ENCODE measurements at places on chromosomes 7 and 10. TPM values are rescaled to one million over a fixed set of nuclear protein-coding genes. Genes with fewer than 3 reads are reported as not detected.

AOAH gene
- total RNA-seq = 44.5 TPM

ATG9B gene
- total RNA-seq = 3.4 TPM

LRMDA gene
- total RNA-seq = not detected

DNA sequence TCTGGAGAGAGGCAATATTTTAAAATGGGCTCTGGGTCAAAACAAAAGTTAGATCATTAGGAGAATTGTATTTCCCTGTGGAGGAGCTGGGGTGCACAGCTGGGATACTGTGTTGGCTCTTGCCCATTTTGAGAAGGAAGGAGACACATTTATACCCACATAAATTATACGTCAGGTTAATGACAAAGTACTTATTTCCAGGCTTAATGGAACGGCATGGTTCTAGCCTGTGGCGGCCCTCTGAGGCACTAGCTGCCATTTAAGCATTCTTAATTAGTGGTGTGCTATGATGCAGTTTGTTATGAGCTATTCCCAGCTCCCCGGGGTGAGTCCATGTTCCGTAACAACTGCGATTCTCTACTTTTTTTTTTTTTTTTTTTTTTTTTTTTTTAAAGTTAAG, 193.5 kb downstream of the SEC23IP start:
- H3K4me3 ChIP-seq = no peak overlapping the region
- H3K36me3 ChIP-seq = no peaks in the 10 kb centered on the region
- no peak overlapping the region for H3K27ac ChIP-seq

DNA sequence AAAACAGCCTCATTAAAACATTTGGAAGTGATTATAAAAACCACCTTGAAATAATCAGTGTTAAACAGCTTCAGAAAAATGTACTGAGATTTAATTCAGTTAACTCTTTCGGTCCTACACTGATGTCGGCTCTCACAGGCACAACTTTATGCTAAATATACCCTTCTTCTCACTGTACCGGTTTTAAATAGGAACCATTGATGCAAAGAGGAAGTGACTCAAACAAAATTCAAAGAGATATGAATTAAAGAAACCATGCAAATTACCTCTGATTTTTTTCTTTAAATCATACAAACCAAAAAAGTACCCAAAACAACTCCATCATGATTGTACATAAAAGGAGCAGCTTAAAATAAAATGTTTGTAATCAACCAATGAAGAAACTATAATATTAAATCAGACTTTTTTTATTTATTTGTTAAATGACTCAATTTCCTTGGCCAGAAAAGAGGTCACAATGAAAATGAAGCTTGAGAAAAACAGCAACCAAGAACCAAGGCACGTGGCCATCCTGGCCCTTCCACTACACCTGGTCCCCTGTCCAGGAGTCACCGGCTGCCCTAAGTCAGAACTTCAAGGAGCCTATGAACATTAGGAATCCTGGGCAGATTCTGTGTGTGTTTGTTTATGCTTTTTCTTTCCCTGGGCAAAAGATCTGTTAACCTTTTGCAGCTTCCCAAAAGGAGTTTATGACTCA, 73.0 kb upstream of the CABCOCO1 start:
- H3K27me3 ChIP-seq = peaks cover 7% of the 10 kb centered on the region
- H3K4me1 ChIP-seq = no peaks in the 10 kb centered on the region
- no peaks in the 10 kb centered on the region for H3K36me3 ChIP-seq
- no peak overlapping the region for H3K4me3 ChIP-seq

GRCh38 chr7:12612622-12613021, 42.1 kb downstream of the SCIN start:
- H3K27ac ChIP-seq = no peak overlapping the region
- H3K4me3 ChIP-seq = no peak overlapping the region
- no peaks in the 10 kb centered on the region for H3K36me3 ChIP-seq
- H3K4me1 ChIP-seq = no peaks in the 10 kb centered on the region

DNA sequence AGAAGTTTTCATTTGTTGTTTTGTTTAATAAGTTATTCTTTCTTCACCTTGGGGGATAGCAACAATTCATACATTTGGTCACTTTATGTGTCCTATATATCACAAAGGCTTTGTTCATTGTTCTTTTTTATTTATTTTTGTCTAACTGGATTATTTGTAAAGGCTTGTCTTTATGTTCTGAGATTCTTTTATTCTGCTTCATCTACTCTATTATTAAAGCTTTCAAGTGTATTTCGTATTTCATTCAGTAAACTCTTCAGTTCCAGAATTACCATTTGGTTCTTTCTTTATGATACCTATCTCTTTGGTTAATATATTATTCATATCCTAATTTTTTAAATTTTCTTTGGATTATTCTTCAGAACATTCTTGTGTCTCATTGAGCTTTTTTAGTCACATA, 942.9 kb downstream of the ANKRD7 start:
- H3K4me3 ChIP-seq = no peak overlapping the region
- H3K27ac ChIP-seq = no peak overlapping the region
- H3K36me3 ChIP-seq = no peaks in the 10 kb centered on the region
- H3K27me3 ChIP-seq = no peaks in the 10 kb centered on the region
- DNase-seq = no peak

DNA sequence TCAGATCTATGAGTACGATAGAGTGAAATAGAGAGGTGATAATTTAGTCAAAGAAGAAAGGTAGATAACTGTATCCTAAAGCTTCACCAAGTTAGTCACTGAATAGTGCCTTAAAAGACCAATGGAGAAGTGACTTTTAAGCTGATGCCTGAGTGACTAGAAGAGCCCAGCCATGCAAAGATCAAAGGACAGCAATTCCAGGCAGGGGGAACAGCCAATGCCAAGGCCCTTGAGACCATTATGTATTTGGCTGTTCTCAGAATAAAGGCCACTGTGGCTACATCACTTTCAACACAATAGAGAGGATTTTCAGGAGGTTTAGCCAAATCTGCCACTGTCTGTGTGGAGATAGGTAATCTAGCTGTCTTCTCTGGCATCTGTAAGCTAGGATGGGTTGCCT, 17.8 kb downstream of the HDAC9 start:
- H3K4me3 ChIP-seq = no peak overlapping the region
- H3K27ac ChIP-seq = no peak overlapping the region
- peaks cover 14% of the 10 kb centered on the region for H3K4me1 ChIP-seq
- no peaks in the 10 kb centered on the region for H3K27me3 ChIP-seq

- DNase-seq = no peak
- no peaks in the 10 kb centered on the region for H3K36me3 ChIP-seq
- no peak overlapping the region for H3K27ac ChIP-seq
- peaks cover under 1% of the 10 kb centered on the region for H3K27me3 ChIP-seq
- H3K4me1 ChIP-seq = peaks cover 25% of the 10 kb centered on the region
- H3K4me3 ChIP-seq = no peak overlapping the region
These were observed 24.7 kb upstream of the MACC1 start for GRCh38 chr7:20241911-20242261.

GRCh38 chr7:4286351-4286750, 395.7 kb upstream of the FOXK1 start:
- H3K27me3 ChIP-seq = no peaks in the 10 kb centered on the region
- no peaks in the 10 kb centered on the region for H3K36me3 ChIP-seq
- no peak overlapping the region for H3K4me3 ChIP-seq
- no peak for DNase-seq

GRCh38 chr7:157462840-157463239, 126.0 kb downstream of the DNAJB6 start:
- no peak overlapping the region for H3K4me3 ChIP-seq
- H3K36me3 ChIP-seq = no peaks in the 10 kb centered on the region
- H3K4me1 ChIP-seq = peaks cover 10% of the 10 kb centered on the region
- peaks cover 24% of the 10 kb centered on the region for H3K27me3 ChIP-seq
- H3K27ac ChIP-seq = no peak overlapping the region
- DNase-seq = peak; percentile 40

SEC61G gene
- total RNA-seq = 83.1 TPM

NXPH1 gene
- total RNA-seq = not detected

CCNY gene
- total RNA-seq = 47.0 TPM

ZDHHC6 gene
- 44.2 TPM for total RNA-seq

- H3K4me1 ChIP-seq = peaks cover 3% of the 10 kb centered on the region
- DNase-seq = no peak
- H3K36me3 ChIP-seq = peaks cover 56% of the 10 kb centered on the region
- no peaks in the 10 kb centered on the region for H3K27me3 ChIP-seq
These were observed 27.7 kb downstream of the ALDH18A1 start for GRCh38 chr10:95628786-95629185.

DNA sequence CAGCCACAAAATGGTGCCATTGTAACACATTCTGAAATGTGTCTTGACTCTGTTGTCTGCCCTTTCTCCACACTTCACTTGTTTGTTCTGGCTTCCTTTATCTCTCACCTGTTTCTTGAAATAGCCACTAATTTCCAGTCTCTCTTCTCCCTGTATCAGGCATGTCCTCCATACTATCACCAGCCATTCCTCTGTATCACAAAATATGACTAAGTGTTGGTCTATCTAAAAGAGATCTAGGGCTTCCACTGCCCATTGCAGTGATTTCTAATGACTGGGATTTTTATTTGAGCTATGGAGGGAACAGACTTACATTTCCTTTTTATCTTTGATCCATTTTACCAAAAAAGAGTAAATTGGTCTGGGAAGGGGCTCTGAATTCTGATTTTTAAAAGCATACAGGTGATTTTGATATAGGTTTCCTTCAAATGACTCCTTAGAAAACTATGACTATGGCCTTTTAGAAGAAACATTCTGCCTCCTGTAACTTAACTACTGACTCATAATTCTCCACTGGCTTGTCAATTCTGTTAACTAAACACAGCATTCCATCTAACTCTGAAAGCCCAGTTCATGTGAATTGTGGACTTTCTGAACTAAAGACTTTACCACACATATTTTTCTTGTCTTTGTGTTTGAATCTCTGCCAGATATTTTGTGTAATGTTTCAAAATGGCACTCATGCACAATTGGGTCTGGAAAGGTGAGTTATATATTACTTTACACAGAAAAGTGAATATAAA, 1121.4 kb downstream of the XPNPEP1 start:
- no peaks in the 10 kb centered on the region for H3K4me1 ChIP-seq
- no peak overlapping the region for H3K27ac ChIP-seq
- H3K27me3 ChIP-seq = no peaks in the 10 kb centered on the region
- H3K36me3 ChIP-seq = no peaks in the 10 kb centered on the region
- no peak overlapping the region for H3K4me3 ChIP-seq

DNA sequence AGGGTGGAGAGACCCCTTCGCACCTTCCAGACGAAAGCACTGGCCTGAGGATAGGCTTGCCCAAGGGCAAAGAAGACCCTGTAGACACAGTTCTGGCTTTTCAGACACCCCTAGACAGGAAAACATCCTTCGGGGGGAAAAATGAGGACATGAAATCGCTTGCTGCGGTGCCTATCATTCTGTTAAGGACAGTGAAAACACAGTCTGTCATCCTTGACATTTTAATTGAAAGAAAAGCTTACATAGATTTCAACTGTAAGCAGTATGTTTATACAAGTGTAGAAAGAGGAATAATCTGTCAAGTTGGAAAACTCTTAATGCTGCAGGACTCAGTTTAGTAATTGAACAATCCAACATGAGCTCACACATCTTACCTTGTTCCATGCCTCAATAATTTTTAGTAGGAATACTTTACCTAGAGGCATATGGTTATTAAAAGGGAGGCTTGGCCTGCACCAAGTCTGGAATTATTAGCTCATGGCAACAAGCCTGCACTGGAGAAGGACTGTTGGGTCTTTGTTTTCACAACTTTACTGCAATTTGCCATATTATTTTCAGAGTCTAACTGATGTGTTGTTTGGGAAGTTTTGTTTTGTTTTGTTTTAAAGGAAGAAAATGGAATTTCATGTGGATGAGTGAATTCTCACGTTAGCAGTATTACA, 243.5 kb downstream of the TRIL start:
- H3K27me3 ChIP-seq = no peaks in the 10 kb centered on the region
- no peak overlapping the region for H3K4me3 ChIP-seq
- no peak for DNase-seq
- H3K36me3 ChIP-seq = no peaks in the 10 kb centered on the region

- H3K27me3 ChIP-seq = peaks cover 10% of the 10 kb centered on the region
- H3K4me3 ChIP-seq = no peak overlapping the region
- H3K4me1 ChIP-seq = no peaks in the 10 kb centered on the region
- H3K36me3 ChIP-seq = no peaks in the 10 kb centered on the region
- no peak for DNase-seq
- H3K27ac ChIP-seq = no peak overlapping the region
These were observed 54.0 kb upstream of the ZMIZ1 start for GRCh38 chr10:79014796-79015195.

VAX1 gene
- total RNA-seq = not detected

DNA sequence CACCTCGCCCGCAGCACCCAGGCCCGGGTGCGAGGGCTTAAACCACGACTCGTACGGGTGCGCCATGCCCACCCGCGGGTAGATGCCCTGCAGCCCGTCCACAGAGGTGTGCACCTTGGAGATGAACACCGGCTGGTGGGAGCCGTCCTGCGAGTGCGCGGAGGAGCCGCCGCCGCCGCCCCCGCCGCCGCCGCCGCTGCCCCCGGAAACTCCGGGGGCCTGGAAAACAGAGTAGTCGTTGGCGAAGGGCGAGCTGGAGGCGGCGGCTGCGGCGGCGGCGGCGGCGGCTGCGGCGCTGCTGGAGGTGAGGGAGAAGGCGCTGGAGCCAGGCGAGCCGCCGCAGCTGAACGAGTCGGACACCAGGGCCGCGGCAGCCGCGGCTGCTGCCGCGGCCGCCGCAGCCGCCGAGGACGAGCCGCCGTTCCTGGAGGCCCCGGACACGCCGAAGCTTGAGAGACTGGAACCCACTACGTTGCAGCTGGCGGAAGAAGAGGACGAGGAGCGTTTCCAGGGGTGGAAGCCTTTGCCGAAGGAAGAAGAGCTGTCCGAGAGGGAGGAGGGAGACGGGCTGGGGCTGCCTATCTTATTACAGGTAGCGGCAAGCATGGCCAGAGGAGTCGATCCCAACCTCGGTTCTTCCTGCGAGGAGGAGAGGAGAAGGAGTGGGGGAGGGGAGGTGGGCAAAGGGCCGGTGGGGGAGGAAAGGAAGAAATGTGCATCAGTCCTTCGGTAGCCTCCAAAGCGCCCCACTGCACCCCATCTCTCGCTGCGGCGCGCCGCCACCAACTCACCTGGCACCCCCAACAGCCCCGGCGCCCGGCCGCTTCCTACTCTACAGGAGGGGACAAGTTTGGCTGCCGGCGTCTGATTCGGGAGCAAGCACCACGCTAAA, 1.3 kb downstream of the SP8 start:
- no peak for DNase-seq
- H3K4me1 ChIP-seq = peaks cover 15% of the 10 kb centered on the region
- peaks cover 82% of the 10 kb centered on the region for H3K27me3 ChIP-seq
- H3K4me3 ChIP-seq = peak overlapping the region; percentile 32
- H3K27ac ChIP-seq = peak overlapping the region; percentile 70
- peaks cover 8% of the 10 kb centered on the region for H3K36me3 ChIP-seq

SHTN1 gene
- total RNA-seq = not detected

- peaks cover 10% of the 10 kb centered on the region for H3K4me1 ChIP-seq
- peak overlapping the region; percentile 70 for H3K4me3 ChIP-seq
- H3K27me3 ChIP-seq = peaks cover 59% of the 10 kb centered on the region
- no peak for DNase-seq
These were observed 14.0 kb upstream of the ZNF273 start for GRCh38 chr7:64888901-64889685.

DNA sequence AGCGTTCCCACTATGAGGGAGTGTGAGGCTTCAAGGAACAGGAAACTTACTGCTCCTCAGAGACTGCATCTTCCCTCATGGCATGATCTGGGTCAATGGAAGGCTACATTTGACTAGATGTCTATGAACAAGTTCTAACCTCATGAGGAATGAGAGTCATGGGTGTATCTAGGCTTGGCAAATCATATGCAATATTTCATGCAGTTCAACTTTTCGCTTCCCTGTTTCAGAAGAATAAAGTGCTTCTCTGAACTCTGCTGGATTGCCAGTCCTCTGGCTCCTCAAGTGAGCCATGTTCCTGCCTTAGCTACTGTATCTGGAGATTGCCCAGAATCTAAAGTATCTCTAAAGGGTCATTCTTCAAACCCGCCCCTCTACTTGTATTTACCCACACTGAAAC, 54.3 kb upstream of the SEMA3A start:
- no peaks in the 10 kb centered on the region for H3K36me3 ChIP-seq
- H3K27me3 ChIP-seq = no peaks in the 10 kb centered on the region
- H3K4me3 ChIP-seq = no peak overlapping the region
- no peak for DNase-seq
- no peak overlapping the region for H3K27ac ChIP-seq

ZNF736 gene
- 20.1 TPM for total RNA-seq
